ENCODE measurements at places on chromosomes 7 and 10.
A peak's percentile ranks its signal among the peaks of the same experiment; 100 is the strongest.

- peak; percentile 14 for DNase-seq
Observed at GRCh38 chr7:105876964-105877601, 684 bp upstream of the ATXN7L1 start.

GRCh38 chr7:36310897-36311296 is 78.8 kb upstream of the ANLN start:
- DNase-seq: no peak

DNA sequence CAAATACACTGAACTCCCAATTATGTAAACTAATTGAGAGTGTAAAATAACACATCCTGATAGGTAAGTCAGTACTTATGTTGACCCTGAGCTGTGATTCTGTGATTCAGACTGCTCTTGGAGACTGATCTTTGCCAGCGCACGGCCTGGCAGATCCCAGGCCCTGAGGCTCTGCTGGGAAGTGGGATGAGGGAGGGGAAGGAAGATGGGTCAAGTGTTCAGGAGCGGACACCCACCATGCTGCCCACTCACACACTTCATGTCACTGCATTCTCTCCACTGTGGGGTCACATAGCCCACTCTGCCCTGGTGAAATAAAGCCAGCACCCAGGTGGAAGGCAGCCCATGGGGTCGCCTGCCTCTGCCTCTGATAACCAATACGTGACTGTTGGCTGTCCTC is 226.2 kb downstream of the TNS3 start:
- DNase-seq: no peak

GRCh38 chr7:123003539-123004126 is 8.1 kb upstream of the TAS2R16 start:
- DNase-seq: no peak

- peak; percentile 11 for DNase-seq
Observed at GRCh38 chr7:78039790-78040776, 241.5 kb downstream of the PHTF2 start.
